ENCODE measurements at places on chromosomes 6 and 20.

DNA sequence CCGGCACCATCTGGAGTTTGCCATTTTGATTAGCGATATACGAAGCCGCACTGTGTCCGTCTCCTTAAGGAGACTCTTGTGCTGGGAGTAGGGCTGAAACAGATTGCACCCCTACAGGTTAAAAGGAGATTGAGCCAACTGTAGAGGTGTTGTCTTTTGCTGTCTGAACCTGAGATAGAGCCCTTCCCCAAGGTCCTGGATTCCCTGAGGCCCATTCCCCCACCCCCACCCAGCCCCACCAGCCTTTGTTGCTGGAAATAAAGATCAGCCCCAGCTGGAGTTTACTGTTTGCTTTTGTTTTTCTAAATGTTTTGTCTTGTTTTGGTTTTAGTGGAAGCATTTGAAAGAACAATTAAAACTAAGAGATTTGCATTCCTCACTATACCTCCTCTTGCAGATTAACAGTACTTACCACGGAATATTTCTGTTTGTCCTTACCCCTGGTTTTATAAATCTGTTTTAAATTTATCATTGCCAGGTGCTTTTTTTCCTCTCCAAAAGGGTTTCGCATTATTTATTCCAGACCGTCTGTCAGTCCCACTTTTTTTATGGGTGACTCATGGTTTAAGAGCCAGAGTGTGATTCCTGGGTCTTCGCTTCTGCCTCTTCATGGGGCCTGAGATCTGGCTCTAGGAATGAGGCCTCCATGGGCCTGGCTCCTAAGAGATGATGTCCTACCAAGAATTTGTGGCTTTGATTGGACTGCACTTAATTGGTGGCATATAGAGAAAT is 169.2 kb downstream of the DTNBP1 start:
- no peak for DNase-seq

GRCh38 chr20:34570859-34571306 is 12.4 kb downstream of the MAP1LC3A start:
- DNase-seq = no peak

DNA sequence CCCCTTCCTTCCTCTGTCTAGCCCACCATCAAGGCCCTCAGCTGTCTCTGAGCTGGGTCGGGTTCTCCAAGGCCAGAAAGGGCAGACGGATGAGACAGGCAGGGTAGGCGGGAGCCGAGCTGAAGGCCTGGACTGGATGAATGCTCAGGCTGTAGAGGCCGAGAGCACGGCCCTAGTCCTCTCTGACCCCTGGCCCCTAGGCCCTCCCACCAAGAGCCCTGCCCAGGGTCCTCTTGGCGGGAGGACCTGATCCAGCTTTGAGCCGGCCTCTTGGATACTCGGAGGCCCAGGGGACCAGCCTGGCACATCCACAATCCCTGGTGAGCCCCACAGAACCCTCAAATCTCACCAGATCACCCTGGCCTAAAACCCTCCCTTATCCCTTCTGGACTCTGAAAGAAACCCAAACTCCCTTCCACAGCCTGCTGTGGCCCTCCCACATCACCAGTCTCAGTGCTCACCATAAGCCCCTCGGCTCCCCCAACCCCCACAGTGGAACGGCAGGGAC is 8.2 kb downstream of the ADISSP start:
- DNase-seq = no peak

DNA sequence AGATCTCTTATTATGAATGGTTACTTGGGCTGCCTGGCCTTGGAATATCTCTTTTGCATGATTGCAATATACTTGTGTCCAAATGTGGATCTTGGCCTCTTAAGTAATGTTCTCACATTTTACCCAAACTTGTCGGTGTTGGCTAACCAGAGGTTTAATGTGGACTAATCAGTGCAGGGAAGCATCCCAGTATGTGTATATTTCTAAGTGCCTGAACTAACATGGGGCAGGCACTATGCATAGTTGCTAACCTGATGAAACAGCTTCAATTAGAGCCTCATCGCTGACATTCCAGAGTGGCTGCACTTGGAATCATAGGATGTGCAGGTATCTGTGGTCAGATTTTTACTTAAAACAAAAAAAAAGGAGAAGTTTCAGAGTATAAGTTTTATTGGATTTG is 160.0 kb downstream of the PDE7B start:
- DNase-seq = no peak

- DNase-seq = no peak
Observed at GRCh38 chr6:17904491-17905120, 82.8 kb downstream of the KIF13A start.

GRCh38 chr6:10405513-10405900 is 9.4 kb downstream of the TFAP2A start:
- DNase-seq = no peak

DNA sequence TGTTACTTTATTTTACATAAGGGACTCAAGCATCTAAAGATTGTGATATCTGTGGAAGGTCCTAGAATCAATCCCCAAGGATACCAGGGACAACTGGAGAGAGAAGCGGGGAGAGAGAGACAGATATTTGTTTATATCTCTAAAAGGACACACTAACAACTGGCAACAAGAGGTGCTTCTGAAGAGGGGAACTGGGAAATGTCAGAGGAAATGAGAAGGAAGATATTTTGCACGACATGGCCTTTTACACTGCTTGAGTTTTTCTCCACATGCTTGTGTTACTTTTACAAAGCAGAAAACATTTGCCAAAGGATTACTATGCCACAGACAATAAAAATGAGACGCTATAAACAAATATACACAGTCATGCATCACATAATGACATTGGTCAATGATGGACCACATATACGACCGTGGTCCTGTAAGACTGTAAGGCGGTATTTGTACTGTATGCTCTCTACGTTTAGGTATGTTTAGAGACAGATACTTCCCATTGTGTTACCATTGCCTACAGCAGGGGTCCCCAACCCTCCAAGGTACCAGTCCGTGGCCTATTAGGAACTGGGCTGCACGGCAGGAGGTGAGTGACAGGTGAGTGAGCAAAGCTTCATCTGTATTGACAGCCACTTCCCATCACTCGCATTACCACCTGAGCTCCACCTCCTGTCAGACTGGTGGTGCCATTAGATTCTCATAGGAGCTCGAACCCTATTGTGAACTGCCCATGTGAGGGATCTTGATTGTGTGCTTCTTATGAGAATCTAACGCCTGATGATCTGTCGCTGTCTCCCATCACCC is 64.6 kb upstream of the PTPN1 start:
- DNase-seq = no peak

- DNase-seq = no peak
Observed at GRCh38 chr6:7561153-7561964, 19.9 kb downstream of the DSP start.

DNA sequence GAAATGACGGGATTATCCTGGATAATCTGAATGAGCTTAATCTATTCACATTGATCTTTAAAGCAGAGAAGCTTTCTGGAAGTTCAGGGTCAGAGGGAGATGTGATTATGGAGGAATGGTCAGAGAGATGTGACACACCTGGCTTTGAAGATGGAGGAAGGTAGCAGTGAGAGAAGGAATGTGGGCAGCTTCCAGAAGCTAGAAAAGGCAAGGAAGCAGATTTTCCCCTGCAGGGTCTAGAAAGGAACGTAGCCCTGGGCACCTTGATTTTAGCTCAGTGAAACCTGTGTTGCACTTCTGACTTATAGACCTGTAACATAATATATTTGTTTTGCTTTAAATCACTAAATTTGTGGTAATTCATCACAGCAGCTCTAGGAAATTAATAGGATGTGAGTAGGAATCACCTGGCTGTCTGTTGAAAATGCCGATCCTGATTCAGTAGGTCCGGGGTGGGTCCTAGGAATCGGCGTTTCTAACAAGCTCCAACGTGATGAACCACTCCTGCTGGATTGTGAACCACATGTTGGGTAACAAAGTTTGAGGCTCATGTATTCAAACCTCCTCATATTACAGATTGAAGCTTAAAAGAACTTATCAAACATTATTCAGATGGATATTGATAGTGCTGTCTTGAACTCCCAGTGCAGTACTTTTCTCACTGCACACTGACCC is 157.0 kb downstream of the GJA1 start:
- DNase-seq = no peak

- no peak for DNase-seq
Observed at GRCh38 chr6:142485256-142485655, 183.4 kb downstream of the ADGRG6 start.

DNA sequence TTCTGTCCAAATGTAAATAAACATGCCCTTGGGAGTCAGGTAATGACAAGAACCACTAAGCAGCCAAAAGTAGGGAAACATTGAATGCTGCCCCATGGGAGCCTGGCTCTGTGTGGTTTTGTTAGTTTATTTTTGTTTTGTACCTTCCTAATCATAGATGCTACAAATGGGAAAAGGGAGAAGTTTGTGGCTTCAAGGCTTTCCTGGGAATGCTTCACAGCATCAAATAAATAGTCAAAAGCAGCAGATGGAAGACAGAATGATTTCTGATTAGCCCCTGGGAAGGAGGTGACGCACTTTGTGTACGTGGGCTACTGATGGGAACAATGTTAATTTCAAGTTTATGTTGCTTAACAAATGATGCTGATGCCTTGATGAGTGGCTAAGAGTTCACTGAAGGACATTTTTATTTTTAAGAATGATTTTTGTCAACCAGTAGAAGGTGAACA is 532.7 kb downstream of the BCKDHB start:
- DNase-seq = no peak

DNA sequence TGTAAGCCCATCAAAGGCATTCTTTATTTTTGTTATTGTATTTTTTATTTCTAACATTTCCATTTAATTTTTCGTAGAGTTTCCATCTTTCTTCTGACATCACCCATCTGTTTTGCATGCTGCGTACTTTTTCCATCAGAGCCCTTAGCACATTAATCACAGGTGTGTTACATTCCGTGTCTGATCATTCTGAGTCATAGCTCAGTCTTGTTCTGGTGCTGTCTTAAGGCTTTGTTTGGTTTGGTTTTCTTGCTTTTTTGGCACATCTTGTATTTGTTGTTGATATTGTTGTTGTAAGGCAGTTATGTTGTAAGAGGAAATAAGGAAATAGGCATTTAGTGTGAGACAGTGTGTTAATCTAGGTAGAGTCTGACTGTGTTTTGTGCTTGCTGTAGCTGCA is 214.6 kb upstream of the CDH4 start:
- DNase-seq = no peak

- DNase-seq = no peak
Observed at GRCh38 chr6:160063771-160064413, 57.7 kb upstream of the SLC22A1 start.

GRCh38 chr6:3749977-3750316 is 1.6 kb downstream of the PXDC1 start:
- DNase-seq = no peak

GRCh38 chr6:72322771-72323170 is 299.1 kb upstream of the KCNQ5 start:
- DNase-seq = no peak

- DNase-seq = no peak
Observed at GRCh38 chr6:15404685-15404980, 158.8 kb downstream of the JARID2 start.

GRCh38 chr6:33075568-33076405 is at the start of gene HLA-DPB1:
Gene HLA-DPB1, plus strand, starts transcription at chr6:33075990. Its CDS starts 52 bp downstream, at chr6:33076042.
- DNase-seq = peak; percentile 28

- DNase-seq = no peak
Observed at GRCh38 chr6:21392177-21392576, 201.4 kb upstream of the SOX4 start.

DNA sequence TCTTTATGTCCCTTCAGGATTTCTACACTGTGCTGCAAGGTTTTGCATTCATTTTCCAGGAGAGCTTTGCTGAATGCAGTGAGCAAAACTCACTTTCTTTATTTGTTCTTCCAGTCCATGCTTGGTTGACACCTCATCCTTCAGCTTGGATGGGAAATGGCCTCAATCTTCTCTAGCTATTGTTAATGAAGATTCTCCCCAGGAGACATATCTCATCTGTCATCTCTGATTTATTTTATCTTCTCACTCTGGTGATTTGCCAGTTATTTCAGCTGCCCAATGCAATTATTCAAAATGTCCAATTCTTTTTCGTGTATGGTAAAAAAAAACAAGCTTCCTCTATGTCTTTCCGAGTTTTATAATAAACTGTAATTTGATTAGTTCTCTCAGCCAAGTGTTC is 77.9 kb upstream of the PAK5 start:
- DNase-seq = no peak

GRCh38 chr6:118748311-118749062 is 97.1 kb upstream of the CEP85L start:
- no peak for DNase-seq

DNA sequence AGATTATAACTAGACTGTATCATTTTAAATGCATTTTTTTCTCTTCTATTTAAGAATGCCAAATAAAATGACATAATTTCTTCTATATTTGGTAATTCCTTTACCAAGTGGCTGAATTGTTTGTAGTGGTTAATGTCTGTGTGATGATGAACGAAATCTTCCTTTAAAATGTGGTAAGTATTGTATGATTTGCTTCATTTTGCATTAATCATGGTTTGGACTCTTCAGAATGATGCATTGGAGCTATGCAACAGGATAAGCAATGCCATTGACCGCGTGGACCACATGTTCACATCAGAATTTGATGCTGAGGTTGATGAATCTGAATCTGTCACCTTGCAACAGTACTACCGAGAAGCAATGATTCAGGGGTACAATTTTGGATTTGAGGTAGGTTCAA is 99.6 kb downstream of the MAP3K4 start:
- no peak for DNase-seq

DNA sequence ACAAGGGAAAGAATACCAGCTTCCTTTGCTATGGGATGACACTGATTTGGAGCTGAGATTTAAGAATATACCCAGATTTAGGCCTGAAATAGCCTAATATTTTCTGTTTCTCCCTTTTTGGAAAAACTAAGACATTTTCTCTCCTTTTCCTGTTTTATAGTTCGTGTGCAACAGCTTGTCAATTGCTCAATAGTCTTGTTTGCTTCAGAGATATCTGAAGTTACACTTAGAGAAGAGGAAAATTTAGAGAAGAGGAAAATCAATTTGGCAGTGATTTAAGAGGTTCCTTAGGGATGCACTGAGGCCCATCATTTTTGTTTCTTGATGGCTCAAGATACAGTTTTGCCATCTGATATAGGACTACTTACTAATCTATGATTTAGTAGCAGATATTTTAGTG is 398.6 kb downstream of the RFPL4B start:
- no peak for DNase-seq

DNA sequence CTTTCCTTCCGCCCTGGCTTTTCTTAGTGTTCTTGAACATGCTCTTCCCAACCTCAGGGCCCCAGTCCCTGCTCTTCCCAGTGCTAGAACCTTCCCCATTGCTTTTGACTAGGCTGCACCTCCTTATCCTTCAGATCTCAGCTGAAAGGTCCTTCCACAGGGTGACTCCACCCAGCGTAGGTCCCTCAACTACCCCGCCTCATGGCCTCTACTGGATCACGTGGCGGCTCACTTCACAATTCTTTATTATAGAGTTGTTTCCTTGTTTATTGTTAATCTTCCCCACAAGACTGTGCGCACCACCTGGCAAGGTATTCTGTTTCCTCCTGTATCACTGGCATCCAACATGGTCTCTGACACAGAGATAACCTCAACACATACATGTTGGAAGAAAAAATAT is 31.2 kb downstream of the TTLL9 start:
- no peak for DNase-seq

- DNase-seq = no peak
Observed at GRCh38 chr6:98308564-98308963, 525.8 kb upstream of the POU3F2 start.

- DNase-seq = no peak
Observed at GRCh38 chr6:126820634-126821033, 297.8 kb upstream of the RSPO3 start.

All from CD4-positive, alpha-beta T cell treated with Interleukin-17A for 4 hours (primary cell).